ENCODE measurements at places on chromosomes 4 and X.

- DNase-seq: no peak
These were observed 1002.9 kb upstream of the IGFBP7 start for GRCh38 chr4:58113126-58113525.

- no peak for DNase-seq
These were observed 1.8 kb downstream of the SGMS2 start for GRCh38 chr4:107826421-107826980.

GRCh38 chr4:120545391-120545790, 377.1 kb downstream of the PRDM5 start:
- no peak for DNase-seq

DNA sequence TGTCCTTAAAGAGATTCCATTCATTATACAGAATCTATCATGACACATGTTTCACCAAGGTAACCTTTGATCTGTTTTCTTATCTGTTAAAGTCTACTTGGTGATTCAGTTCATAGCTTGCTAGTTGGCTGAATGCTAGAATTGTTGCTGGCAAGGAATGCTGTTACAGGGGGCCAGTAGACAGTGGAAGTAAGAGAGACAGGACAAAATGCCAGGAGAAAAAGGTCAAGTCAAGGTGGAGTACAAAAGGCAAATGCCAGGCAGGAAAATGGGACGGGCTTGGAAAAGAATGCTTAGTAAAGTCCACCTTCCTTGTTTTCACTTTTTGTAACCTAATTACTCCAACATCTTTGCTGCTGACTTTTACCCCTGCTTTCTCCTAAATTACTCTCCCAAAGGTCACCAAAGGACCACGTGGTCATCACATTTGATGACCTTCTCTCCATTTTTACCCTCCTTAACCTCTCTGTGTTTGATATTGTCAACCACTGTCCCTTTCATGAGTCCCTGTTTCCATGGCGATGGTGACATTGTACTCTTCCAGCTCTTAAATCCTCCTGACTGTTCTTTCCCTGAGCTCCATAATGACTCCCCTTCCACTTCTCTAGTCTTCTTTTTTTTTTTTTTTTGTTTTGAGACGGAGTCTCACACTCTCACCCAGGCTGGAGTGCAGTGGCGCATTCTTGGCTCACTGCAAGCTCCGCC, 24.5 kb upstream of the TAPT1 start:
- no peak for DNase-seq

DNA sequence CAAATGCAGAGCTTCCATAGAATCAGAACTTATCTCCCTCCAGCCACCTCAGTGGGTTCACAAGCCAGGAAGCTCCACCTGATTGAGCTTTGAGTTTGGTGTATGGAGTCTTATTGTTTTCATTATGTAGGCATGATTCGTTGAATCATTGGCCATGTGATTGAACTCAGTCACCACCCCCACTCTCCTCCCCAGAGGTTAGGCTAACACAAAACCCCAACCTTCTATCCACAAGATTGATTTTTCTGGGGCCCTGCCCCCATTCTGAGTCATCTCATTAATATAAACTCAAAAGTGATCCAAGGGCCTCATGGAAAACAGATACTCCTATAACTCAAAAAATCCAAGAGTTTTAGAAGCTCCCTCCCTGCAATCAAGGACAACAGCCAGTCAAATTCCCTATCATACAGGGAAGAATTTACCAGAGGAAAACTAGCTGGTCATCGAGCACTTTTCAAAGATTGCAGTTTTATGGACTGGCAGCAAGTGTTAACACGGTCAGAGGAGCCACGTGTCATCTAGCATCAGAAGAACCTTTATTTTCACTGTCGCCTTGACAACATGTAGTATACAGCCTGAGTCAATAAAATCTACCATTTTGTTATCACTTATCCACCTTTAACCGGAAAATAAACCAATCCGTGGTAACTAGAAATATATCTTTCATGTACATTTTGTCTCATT, 35.9 kb upstream of the GUCY1B1 start:
- no peak for DNase-seq

- no peak for DNase-seq
These were observed 16.0 kb downstream of the GAB1 start for GRCh38 chr4:143352720-143353119.

DNA sequence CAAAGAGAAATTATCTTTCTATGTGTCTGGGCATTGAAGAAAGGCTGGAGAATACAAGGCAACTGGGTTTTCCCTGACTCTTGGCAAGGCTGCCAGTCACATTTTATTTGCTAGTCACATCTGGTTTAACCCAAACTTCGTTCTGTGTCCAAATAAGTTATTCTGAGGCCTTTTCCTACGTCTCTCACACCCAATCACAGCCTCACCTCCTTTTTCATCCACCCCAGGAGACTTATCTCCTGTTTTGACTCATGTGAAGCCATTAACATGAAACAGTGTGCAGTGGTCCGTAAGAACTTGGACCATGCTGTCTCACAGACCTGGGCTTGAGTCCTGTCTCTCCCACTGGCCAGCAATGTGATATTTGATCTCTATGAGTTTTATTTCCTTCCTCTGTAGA, 59.3 kb downstream of the CNGA2 start:
- DNase-seq: no peak

DNA sequence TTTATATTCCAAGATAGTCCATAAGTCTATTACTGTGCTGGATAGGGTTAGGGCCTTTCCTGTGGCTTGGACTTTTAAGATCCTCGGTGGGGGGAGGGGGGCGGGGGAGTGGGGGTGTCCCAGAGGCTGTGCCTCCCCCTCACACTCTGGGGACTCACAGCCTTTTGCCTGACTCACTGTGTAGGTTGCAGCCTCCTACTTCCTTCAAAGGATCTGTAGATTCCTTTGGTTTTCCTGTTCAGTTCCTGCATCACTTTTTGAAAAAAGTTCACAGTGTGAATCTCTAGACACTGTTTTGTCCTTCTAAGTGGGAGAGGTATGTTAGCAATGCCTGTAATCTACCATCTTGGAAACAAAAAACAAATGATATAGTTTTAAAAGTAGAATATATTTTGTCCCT, 999.9 kb downstream of the GLUD2 start:
- DNase-seq: no peak

- no peak for DNase-seq
These were observed 133.3 kb downstream of the GATB start for GRCh38 chr4:151627491-151627890.

- no peak for DNase-seq
These were observed 231.8 kb upstream of the GPRIN3 start for GRCh38 chr4:89539374-89539773.

DNA sequence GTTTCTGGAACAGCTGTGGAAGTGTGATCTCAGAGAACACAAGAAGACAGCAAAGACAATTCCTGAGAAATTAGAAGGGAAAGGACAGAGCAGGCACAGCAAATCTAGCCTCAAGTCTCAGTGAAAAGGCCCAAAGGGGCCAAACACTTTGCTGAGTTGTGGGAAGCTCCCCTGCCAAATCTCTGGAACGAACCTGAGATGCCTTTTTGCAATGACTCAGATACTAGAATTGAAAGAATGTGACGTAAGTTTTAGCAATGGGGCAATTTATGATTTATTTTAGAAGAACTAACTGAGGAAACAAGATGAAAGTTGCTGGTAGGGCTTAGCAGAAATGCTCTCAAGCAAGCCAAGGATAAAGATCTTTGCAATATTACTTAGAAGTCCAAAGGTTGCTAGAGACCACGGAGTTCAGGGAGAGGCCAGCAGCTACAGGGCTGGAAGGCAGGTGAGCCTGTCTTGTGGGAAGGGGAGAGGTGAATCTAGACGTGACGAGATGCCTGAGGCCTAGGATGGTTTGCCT, 92.8 kb downstream of the AMELX start:
- DNase-seq: no peak

- DNase-seq: no peak
These were observed 108.3 kb upstream of the CAMK2D start for GRCh38 chr4:113869743-113870375.

DNA sequence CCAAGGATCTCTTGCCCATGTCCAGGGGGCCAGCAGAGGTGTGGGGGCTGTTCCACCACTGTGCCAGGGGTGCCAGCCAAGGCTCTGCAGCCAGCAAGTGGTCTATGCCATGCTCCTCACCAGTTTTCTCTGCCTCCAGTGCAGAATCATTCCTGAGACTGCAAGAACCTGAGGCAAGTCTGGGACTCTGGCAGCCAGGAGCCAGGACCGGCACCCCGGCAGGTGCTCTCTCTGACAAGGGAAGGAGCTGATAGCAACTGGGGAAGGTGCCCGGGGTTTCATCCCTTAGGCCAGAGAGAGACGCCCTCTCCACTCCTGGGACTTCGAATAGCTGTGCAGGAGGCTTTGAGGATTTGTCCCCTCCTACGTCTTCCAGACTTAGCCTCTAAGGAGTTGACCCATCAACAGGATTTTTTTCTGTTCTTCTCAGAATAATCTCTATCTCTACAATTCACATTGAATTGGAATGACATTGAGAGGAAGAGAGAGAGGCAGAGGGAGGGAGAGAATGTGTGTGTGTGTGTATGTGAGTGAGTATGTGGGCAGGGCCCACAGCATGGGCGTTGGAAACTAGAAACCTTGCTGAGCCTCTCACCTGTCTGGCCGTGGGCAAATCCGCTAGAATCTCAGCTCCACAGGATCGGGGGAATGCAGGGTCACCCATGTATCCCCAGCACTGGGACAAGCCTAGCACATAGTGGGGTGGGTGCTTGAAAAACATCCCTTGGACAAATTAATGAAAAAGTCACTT, 74.5 kb upstream of the AFAP1 start:
- no peak for DNase-seq

GRCh38 chrX:100341142-100341510, 68.9 kb downstream of the PCDH19 start:
- DNase-seq: no peak

GRCh38 chr4:70297576-70297975, 37.2 kb upstream of the CABS1 start:
- DNase-seq: no peak

DNA sequence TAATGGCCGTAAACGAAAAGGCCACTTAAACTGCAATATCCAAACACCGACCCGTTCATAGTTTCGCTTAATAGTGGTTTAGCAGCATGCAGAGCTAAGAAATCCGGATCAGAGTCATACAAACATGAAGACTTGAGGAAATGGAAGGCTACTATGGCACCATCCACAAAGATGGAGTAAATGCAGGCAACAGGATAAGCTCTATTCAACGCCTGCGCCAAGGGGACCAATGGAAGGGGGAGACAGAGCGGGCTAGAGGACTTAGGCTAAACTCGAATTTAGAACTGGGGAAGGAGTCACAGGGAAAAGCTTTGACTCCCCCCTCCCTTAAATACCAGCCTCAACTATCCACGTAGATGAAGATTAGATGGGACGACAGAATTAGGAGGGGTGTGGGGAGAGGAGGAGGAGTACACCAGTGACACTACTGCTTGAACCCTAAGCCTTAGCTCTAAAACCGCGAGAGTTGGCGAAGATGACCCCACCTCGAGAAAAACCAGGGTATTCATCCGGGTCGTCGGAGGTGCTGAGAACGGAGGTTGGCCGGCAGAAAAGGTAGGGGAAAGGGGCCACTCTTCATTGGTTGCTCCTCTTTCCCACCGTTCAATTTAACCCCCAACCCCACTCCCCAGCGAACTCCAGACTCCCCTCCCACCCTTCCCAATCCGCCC, 3.5 kb downstream of the HUWE1 start:
- DNase-seq: no peak

DNA sequence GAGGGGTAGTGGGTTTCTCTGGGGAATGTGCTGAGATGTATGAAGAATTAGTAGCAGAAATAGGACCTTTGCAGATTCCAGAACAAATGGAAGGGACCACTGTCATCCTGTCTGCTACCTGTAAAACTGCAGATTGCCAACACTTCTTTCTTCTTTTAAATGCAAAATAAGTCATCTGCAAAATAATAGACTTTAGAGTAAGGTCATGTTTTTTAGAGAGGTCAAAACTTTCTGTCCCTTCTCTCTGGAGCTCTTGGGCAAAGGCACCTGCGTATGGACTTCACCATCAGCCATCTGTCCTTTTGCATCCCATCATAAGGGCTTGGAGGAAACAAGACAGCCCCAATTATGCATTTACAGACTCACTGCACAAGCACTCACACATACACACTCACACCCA, 121.1 kb upstream of the PPARGC1A start:
- DNase-seq: no peak

- DNase-seq: no peak
These were observed 287.7 kb downstream of the PCDH7 start for GRCh38 chr4:31007858-31008257.

GRCh38 chr4:162557516-162558106, 393.8 kb upstream of the FSTL5 start:
- no peak for DNase-seq

- DNase-seq: no peak
These were observed 210.6 kb downstream of the COL25A1 start for GRCh38 chr4:109091727-109092409.

- DNase-seq: no peak
These were observed 7.6 kb upstream of the USP53 start for GRCh38 chr4:119204916-119205315.
